GM12878 (cell line): ENCODE measurements at places on chromosomes 16 and 17. TPM values are rescaled to one million over a fixed set of nuclear protein-coding genes. Genes with fewer than 3 reads are reported as not detected.

DNA sequence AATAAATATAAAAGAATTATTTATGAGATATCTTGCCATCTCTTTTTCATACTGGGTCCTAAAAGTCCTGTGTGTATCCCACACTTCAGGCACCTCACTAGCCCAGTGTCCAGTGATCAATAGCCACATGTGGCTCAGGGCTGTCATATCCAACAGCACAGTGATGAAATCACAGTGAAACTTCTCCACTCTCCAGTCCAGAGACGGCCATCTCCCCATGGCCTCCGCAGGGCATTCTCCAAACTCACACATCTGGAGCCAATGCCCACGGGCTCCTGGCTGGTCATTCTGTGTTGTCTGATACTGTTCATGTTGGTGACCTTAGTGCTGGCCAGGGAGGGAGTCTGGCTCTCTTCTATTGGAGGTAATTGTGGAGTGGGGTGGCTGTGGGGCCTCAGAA lies 125.2 kb upstream of the SDK2 start:
- DNase-seq = no peak
- H3K36me3 ChIP-seq = no peaks in the 10 kb centered on the region
- no peak overlapping the region for H3K4me3 ChIP-seq
- no peak overlapping the region for H3K27ac ChIP-seq
- no peaks in the 10 kb centered on the region for H3K4me1 ChIP-seq

DNA sequence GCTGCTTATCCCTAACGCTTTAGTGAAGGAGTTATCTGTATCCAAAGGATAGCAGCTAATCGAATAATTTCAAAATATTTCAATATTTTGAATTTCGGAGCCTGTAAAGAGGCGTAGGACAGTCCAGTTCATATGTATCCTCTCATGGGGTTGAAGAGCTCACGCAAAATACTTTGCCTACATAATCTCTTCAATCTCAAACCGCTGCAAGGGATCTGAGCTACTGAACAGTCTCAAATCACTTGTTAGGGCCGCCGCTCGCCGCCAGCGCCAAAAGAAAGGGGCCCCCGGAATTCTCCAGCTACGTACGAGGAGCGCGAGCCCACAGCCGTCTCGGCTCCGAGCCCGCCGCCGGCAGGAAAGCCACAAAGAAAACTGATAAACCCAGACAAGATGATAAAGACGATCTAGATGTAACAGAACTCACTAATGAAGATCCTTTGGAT lies 601 bp upstream of the RFWD3 start:
- no peaks in the 10 kb centered on the region for H3K27me3 ChIP-seq
- H3K4me1 ChIP-seq = peaks cover 5% of the 10 kb centered on the region
- no peak for DNase-seq
- peaks cover 21% of the 10 kb centered on the region for H3K36me3 ChIP-seq
- peak overlapping the region; percentile 89 for H3K27ac ChIP-seq

RPS6KB1 gene
- 27.8 and 31.3 TPM in 2 replicates for polyA plus RNA-seq

COPZ2 gene
- 1.9 and 3.2 TPM in 2 replicates for polyA plus RNA-seq

MATCAP1 gene
- polyA plus RNA-seq = 4.0 and 5.6 TPM in 2 replicates

MFSD6L gene
- 0.33 and 0.40 TPM in 2 replicates for polyA plus RNA-seq

TBX6 gene
- polyA plus RNA-seq = 0.15 and 0.18 TPM in 2 replicates

- H3K4me1 ChIP-seq = peaks cover 14% of the 10 kb centered on the region
- H3K27me3 ChIP-seq = no peaks in the 10 kb centered on the region
- no peak for DNase-seq
- no peak overlapping the region for H3K4me3 ChIP-seq
- no peak overlapping the region for H3K27ac ChIP-seq
- H3K36me3 ChIP-seq = no peaks in the 10 kb centered on the region
These were observed 50.1 kb downstream of the PIMREG start for GRCh38 chr17:6494239-6494941.

DNA sequence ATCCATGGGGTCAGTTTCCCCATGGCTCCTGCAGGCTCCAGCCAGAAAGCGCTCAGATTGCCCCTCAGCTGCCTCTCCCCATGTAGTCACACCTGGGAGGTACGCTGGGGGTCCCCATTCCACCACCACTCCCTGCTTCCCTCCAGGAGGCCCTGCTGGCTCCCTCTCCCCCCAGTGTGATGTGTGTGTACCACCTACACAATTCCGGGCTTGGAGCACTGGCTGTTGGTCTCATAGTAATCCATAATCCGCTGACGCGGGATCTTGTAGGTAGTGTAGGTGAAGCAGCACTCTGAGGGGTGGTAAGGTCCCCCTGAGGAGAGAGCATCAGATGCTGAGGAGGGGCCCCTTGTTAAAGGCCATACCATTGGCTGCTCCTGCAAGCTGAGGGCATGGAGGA lies 2.4 kb downstream of the CCL14 start:
- no peaks in the 10 kb centered on the region for H3K27me3 ChIP-seq
- no peak for DNase-seq
- no peak overlapping the region for H3K27ac ChIP-seq

- no peak overlapping the region for H3K4me3 ChIP-seq
- no peak overlapping the region for H3K27ac ChIP-seq
These were observed 14.1 kb upstream of the NUDT16L1 start for GRCh38 chr16:4679156-4679849.

DNA sequence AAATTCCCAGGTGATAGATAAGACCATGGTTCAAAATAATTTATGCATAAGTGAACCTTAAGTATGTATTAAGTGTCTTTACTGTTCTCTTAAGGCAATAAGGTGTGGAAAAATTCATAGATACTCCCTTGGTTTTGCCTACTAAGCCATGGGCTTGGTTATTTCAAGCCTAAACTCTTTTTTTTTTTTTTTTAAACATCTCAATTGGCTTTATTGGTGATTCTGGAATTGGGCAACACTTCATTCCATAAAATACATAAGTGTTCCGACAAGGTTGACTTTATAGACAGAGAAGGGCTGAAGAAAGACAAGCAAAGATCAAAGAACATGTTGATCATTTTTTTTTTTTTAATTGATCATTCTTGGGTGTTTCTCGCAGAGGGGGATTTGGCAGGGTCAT lies 73.5 kb downstream of the ESRP2 start:
- no peak for DNase-seq
- no peaks in the 10 kb centered on the region for H3K4me1 ChIP-seq
- H3K4me3 ChIP-seq = no peak overlapping the region
- no peak overlapping the region for H3K27ac ChIP-seq
- H3K36me3 ChIP-seq = peaks cover 4% of the 10 kb centered on the region; the same call in 1 of the 2 replicates

- peak overlapping the region; percentile 67 for H3K27ac ChIP-seq
- H3K36me3 ChIP-seq = peaks cover under 1% of the 10 kb centered on the region
- peak; percentile 31 for DNase-seq
These were observed 45.2 kb downstream of the MFSD11 start for GRCh38 chr17:76783146-76783545.

DNA sequence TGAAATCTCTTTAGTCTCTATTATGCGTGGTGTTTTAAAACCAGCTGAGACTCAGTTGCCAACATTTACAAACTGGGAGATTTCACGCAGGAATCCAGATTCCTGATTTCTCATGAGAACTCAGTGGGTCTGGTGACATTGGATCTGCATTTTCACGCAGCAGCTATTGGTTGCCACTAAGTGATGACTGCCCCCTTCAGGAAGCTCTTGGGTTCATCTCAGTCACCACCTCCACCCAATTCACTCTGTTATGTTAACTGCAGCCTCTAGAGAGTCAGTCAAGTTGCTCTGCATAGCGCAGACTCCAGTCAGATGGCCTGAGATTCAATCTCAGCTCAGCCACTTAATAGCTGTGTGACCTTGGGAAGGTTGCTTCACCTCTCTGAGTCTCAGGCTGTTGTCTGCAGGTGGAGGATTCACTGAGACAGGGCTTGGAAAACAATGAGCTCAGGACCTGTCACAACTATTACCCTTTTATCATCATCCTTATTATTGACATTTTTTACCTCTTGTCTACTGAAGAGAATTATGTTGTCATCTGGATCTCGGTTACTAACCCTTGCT lies 6.4 kb downstream of the SHISA9 start:
- H3K27ac ChIP-seq = no peak overlapping the region
- H3K4me3 ChIP-seq = no peak overlapping the region
- H3K4me1 ChIP-seq = no peaks in the 10 kb centered on the region
- H3K27me3 ChIP-seq = peaks cover 13% of the 10 kb centered on the region
- no peak for DNase-seq

GRCh38 chr16:71297341-71297634 lies 8.1 kb upstream of the CMTR2 start:
- no peak overlapping the region for H3K4me3 ChIP-seq
- H3K27me3 ChIP-seq = no peaks in the 10 kb centered on the region; the same call in 1 of the 2 replicates
- H3K4me1 ChIP-seq = no peaks in the 10 kb centered on the region
- no peak overlapping the region for H3K27ac ChIP-seq
- DNase-seq = no peak

- H3K27me3 ChIP-seq = no peaks in the 10 kb centered on the region
- H3K4me1 ChIP-seq = peaks cover 56% of the 10 kb centered on the region
- H3K4me3 ChIP-seq = peak overlapping the region; percentile 90
These were observed 2.5 kb downstream of the RNF166 start for GRCh38 chr16:88703486-88704309.

TPSG1 gene
- not detected in 2 replicates for polyA plus RNA-seq

GRCh38 chr16:21192991-21193390 lies 18.4 kb downstream of the ZP2 start:
- no peaks in the 10 kb centered on the region for H3K27me3 ChIP-seq
- peaks cover 10% of the 10 kb centered on the region for H3K4me1 ChIP-seq
- no peak overlapping the region for H3K4me3 ChIP-seq
- H3K36me3 ChIP-seq = no peaks in the 10 kb centered on the region
- no peak for DNase-seq
- H3K27ac ChIP-seq = no peak overlapping the region

DNA sequence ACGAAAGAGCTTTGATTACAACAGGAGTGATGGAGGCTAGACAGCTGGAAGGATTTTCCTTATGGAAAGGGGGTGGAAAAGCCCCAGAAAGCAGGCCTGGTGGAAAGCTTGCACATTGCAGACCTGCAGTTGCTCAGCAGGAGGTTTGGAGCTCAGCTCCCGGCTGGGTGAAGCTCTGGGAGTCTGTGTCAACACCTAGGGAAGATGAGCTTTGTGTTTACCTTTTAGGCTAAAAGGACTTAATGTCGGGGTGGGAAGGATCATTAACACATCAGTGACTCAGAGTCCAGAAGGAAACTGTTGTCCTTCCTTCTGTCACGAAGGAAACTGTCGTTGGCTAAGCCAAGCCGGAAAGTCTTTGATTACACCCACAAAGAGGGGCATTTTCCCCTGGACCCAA lies 48.2 kb downstream of the RAP1GAP2 start:
- no peaks in the 10 kb centered on the region for H3K36me3 ChIP-seq
- peaks cover 7% of the 10 kb centered on the region for H3K4me1 ChIP-seq
- no peak for DNase-seq
- no peaks in the 10 kb centered on the region; the same call in 1 of the 2 replicates for H3K27me3 ChIP-seq
- H3K27ac ChIP-seq = no peak overlapping the region

- 0 out of 2 replicates have a peak overlapping the region, but pooled peaks have one; percentile 3 for H3K4me3 ChIP-seq
- no peaks in the 10 kb centered on the region for H3K36me3 ChIP-seq
- no peaks in the 10 kb centered on the region for H3K27me3 ChIP-seq
- no peak overlapping the region for H3K27ac ChIP-seq
These were observed 18.2 kb upstream of the MAP3K14 start for GRCh38 chr17:45334701-45335677.

GRCh38 chr16:49409121-49409520 lies 35.5 kb downstream of the C16orf78 start:
- H3K4me1 ChIP-seq = peaks cover 4% of the 10 kb centered on the region; the same call in 1 of the 2 replicates
- no peak overlapping the region for H3K27ac ChIP-seq
- H3K36me3 ChIP-seq = no peaks in the 10 kb centered on the region
- no peaks in the 10 kb centered on the region for H3K27me3 ChIP-seq
- no peak for DNase-seq
- no peak overlapping the region for H3K4me3 ChIP-seq

DNA sequence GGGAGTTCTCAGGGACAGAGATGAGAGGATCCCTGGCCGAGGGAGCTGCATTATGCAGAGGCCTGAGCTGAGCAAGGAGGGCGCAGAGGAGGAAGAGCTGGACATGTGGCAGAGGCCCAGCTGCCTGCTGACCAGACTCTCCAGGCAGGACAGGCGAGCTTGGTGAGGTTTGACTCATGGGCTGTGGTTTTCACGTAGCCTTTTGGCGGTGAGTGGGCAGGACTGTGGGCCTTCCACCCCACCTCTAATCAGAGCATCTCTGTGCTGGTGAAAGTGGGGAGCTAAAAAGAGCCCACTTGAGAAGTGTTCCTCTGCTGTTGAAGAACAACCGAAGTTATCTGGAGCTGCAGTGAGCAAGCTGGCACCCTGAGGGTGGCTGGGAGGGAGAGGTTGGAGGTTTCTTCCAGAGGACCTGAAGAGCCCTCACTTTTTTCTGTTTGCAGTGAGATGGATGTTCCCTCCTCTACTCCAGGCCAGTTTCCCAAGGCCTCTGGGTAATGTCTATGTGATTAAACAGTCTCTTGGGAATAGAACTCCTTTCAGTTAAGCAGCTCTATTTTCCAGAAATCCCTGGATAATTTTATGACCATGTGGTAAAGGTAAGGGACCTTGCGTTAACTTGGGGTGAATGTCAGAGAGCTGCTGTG lies 11.9 kb downstream of the EPN2 start:
- H3K27ac ChIP-seq = no peak overlapping the region
- no peak overlapping the region for H3K4me3 ChIP-seq
- H3K36me3 ChIP-seq = no peaks in the 10 kb centered on the region
- no peaks in the 10 kb centered on the region; the same call in 1 of the 2 replicates for H3K27me3 ChIP-seq

LRRC45 gene
- 11.1 and 13.4 TPM in 2 replicates for polyA plus RNA-seq

DNA sequence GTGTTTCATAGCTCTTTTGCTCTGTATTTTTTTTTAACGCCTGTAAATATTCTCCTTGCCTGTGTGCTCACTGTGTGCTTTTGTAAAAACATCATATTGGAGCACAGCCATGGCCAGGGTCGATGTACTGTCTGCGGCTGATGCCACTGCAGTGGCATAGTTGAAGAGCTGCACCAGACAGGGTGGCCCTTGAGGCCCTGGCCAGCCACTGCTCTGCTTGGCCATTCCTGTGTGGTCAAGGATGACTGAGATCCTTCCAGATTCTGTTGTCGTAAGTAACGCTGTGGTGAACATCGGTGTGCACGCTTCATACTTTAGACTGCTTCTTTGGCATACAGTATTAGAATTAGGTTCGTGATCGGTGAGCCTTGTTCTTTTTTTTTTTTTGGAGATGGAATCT lies 14.6 kb downstream of the CRAMP1 start:
- H3K4me1 ChIP-seq = peaks cover 7% of the 10 kb centered on the region
- H3K4me3 ChIP-seq = no peak overlapping the region
- H3K27ac ChIP-seq = no peak overlapping the region
- H3K36me3 ChIP-seq = 0 out of 2 replicates have a peak, but pooled peaks cover 4% of the 10 kb centered on the region
- H3K27me3 ChIP-seq = no peaks in the 10 kb centered on the region

- H3K36me3 ChIP-seq = no peaks in the 10 kb centered on the region
- H3K4me3 ChIP-seq = peak overlapping the region; percentile 95
- H3K27ac ChIP-seq = peak overlapping the region; percentile 97
- H3K4me1 ChIP-seq = peaks cover 15% of the 10 kb centered on the region
- H3K27me3 ChIP-seq = no peaks in the 10 kb centered on the region
- DNase-seq = no peak
These were observed 58.0 kb upstream of the GSE1 start for GRCh38 chr16:85554889-85555718.

GRCh38 chr17:50778471-50778870 lies 11.2 kb upstream of the ANKRD40CL start:
- no peak overlapping the region for H3K4me3 ChIP-seq
- H3K27ac ChIP-seq = no peak overlapping the region
- H3K27me3 ChIP-seq = no peaks in the 10 kb centered on the region
- DNase-seq = no peak
